ENCODE measurements at places on chromosomes 1 and 21. TPM values are rescaled to one million over a fixed set of nuclear protein-coding genes. Genes with fewer than 3 reads are reported as not detected.

DNA sequence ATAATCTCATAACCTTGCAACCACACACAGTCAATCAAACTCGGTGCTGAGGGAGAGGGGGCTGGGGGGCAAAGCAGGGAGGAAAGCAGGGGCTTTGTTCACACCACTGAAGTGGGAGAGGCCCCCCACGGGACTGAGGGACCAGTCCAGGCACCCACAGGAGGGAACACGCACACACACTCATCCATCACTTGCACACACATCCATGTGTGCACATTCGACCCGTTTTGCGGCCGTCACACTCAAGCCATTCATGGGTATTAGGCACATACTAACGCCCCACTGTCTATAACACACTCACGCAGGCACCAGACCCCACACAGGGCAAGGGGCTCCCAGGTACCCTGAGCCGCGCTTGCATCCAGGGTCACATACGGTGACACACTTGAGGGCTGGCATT, 14.0 kb downstream of the EFNA3 start:
- DNase-seq: no peak

DNA sequence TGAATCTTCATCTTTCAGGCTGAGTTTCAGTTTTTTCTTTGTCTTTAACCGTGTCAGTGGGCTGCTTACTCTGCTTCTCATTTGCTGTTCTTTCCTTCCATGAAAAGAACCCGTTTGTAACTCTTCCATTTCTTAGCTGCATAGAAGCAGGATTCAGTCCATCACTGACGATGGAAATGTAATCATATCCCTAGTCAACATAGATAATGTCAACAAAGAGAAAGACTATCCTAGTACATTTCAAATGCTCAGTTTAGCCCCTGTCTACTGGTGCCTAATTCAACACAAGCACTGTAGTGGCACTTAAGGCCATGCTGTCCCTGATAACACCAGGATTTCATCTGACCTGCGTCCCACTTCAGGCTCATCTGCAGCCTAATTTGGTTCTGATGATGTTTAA, 376 bp downstream of the GBP1 start:
- DNase-seq: no peak

DNA sequence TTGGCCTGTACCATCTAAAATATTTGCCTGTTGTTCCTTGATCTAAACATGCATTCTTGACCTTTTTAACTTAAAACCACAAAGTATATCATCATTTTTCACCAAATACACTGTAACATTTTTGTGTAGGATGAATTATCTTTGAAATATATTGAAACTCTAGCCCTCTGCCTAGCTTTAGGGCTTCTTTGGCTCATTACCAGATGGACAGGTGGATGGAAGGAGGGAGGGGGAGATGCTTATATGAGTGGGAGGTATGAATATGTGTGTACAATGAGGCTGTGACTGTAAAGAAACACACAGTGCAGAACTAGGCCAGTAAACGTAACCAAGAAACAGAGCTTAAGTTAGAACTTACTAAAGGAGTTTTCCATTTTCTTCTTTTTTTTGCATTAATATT, 118.5 kb downstream of the ESRRG start:
- no peak for DNase-seq

- DNase-seq: no peak
Observed at GRCh38 chr1:92877792-92878191, 46.0 kb downstream of the RPL5 start.

- DNase-seq: no peak
Observed at GRCh38 chr1:21115098-21115760, 61.5 kb downstream of the EIF4G3 start.

- DNase-seq: no peak
Observed at GRCh38 chr1:21814241-21814918, 2.3 kb downstream of the LDLRAD2 start.

DNA sequence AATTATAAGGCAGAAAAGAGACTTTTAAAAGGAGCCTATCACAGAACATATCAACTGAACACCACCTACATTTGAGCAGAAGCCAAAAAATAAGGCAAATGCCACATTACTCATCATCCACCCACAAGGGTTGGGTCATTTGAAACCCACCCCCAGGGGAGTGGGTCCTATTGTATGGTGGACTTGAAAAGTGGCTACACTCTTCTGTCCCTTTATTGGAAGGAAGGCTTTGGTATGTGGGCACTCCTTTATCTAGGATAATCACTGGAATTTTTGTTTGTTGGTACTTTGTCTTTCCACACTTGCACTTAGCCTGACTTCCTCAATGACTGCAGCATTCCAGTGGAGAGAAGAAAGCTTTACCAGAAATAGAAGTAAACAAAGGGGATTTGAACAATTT, 157.2 kb upstream of the COL11A1 start:
- no peak for DNase-seq

DNA sequence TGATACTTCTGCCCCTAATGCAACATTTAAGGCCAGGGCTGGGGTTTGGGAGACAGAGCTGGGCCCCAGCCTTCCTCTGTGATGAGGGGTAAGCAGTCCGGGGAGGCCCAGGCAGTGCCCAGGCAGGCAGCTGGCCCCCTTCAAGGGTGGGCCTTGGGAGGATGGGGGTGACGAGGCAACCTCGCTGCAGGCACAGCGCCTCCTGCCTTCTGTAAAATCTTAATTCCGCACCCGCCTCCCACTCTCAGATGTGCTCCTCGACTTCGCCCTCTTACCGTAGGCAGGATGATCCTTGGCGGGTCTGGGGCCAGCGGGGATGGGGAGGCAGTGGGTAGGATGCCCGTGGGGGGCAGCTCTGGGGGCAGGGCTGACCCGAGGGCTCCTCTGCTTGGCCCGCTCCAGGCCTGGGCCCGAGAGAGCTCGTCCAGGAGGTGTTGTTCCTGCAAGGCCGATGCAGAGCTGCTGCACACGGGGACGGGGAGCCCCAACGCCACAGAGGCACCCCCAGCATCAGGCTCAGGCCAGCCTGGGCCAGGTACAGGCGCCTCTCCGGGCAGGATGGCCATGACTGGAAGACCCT, 9.1 kb downstream of the C21orf58 start:
- no peak for DNase-seq

KCNA10 gene
- total RNA-seq: not detected

TNFRSF25 gene
- total RNA-seq: 10.1 TPM

TMEM82 gene
- not detected for total RNA-seq

PIGR gene
- total RNA-seq: 367 TPM

TMEM51 gene
- 47.6 TPM for total RNA-seq

OR2T1 gene
- total RNA-seq: not detected
